ENCODE measurements at places on chromosomes 12 and 14.

GRCh38 chr12:11555743-11556625 lies 93.5 kb upstream of the ETV6 start:
- no peak for DNase-seq

DNA sequence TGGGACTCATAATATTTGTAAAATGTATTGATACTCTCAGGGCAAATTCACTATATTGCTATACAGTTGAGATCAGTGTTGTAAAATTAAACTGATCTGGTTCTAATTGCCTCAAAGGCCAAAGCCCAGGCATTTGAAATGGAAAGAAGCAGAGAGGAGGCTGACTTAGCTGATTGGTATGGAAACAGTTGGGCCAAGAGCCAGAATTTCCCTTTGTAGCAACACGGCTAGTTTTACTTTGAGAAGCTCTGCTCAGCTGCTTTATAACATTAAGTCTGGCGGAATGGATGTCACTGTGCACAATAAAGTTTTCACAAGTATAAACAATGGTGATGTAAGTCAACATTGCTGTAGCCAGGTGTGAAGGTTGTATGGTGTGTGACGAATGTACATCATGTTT lies 186.4 kb downstream of the MSRB3 start:
- DNase-seq = no peak

DNA sequence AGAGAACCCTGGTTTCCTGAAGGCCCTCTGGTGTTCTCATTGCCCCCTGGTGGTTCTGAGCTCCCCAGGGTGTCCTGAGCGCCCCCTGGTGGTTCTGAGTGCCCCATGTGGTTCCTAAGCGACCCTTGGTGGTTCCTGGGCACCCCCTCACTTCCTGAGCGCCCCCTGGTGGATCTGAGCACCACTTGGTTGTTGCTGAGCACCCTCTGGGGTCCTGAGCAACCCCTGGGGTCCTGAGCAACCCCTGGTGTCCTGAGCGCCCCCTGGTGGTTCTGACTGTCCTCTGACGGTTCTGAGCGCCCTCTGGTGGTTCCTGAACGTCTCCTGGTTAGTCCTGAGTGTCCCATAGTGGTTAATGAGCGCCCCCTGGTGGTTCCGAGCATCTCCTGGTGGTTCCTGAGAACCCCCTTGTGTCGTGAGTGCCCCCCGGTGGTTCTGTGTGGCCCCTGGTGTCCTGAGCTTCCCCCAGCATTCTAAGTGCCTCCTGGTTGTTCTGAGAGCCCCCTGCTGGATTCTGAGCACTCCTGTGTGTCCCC lies 568.3 kb downstream of the TMEM121 start:
- peak; percentile 95 for DNase-seq

DNA sequence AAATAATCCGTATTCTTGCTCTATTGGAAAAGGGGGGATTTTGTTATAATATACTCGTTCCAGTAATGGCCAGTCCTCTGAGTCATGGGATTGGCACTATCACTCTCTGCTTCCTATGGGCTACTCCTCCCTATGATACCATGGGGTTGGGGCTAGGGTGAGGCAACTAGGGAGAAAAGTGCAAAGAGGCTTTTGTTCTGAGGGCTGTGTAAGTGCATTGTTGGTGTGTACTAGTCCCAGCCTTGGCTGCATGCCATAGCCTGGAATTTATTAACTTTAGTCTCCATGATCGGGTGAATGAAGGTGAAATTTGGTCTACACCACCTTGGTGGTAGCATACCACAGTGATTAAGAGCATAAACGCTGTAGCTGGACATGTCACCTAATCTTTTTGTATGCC lies 247.6 kb downstream of the RPAP3 start:
- DNase-seq = no peak

GRCh38 chr12:25187781-25188180 lies 7.2 kb downstream of the DNAI7 start:
- no peak for DNase-seq

- DNase-seq = no peak
These were observed 509.1 kb downstream of the VRK1 start for GRCh38 chr14:97306133-97306759.

DNA sequence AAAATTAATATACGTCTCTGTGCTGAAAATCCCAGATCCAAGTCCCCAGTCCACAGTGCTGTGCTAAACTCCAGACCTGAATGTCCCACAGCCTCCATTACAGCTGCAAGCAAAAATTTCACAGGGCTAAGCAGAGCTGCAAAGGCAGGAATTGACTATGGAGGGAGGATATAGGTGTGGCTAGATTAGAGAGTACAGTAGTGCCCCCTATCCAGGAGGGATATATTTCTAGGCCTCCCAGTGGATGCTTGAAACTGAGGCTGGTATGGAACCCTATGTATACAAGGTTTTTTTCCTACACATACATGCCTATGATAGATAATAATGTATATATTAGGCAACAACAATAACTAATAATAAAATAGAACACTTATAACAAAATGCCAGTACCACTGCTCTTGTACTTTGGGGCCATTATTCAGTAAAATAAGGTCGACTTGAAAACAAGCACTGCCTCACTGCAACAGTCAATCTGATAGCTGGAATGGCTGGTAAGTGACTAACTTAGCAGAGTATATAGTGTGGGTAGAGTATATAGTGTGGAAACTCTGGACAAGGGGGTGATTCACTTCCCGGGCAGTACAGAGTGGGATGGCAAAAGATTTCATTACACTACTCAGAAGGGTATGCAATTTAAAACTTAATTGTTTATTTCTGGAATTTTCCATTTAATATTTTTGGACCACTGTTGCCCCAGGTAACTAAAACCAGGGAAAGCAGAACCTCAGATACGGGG lies 82.7 kb downstream of the C14orf132 start:
- no peak for DNase-seq
